ENCODE measurements at places on chromosomes 1 and 21. TPM values are rescaled to one million over a fixed set of nuclear protein-coding genes. Genes with fewer than 3 reads are reported as not detected.

DNA sequence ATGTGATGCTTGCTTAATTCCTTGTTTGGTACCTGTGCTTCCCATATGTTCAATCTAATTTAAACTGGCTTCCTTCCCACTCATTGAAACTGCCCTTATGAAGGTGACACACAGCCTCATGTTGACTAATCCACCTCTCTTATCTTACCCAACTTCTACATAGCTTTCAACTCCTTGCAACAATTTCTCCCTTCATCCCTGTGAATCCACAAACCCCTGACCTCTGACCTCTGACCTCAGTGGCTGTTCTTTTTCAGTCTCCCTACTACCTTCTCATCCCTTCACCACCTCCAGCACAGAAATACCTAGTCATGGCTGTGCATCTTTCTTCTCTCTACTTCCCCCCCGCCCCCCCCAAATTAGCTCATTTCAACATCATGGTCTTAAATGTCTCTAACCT lies 144.5 kb downstream of the TTLL7 start:
- no peak for DNase-seq

GRCh38 chr1:113641396-113641795 lies 117.9 kb downstream of the PHTF1 start:
- DNase-seq = no peak

- DNase-seq = no peak
Measured at GRCh38 chr1:1230656-1231399, 973 bp downstream of the SDF4 start.

- DNase-seq = no peak
Measured at GRCh38 chr1:239058190-239058589, 328.2 kb upstream of the CHRM3 start.

Gene IBA57
- 11.2 TPM for total RNA-seq

Gene CAPN8
- total RNA-seq = not detected
